Caki2 (cell line): ENCODE measurements at places on chromosomes 2 and 18. TPM values are rescaled to one million over a fixed set of nuclear protein-coding genes. Genes with fewer than 3 reads are reported as not detected.

DNA sequence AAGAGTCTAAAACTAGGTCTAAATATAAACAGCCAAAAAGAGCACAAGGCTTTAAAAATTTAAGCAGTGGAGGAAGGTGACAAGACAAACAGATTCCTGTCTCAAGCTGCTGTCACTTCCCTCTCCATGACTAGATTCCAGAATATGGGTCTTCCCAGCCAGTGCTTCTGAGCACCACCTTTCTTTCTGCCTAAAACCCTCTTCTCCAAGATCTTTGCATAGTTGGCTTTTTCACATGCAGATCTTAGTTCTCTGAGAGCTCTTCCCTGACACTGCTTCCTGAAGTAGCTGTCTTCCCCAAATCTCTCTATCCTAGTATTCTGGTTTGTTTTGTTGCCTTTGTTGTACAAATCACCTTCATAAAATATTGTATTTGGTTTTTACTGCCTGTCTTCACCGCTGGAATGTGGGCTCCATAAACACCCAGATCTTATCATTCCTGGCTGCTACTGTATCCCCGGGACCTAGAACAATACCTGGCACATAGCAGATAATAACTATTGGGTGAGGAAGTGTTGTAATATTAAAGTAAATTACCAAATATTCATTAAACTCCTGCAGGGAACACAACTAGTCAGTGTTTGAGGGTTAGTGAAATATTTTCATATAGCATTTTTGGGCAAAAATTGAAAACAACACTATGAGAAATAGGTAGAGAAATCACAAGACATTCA, 150.2 kb downstream of the CCDC85A start:
- DNase-seq, result no peak

GRCh38 chr2:75243219-75243618, 43.9 kb upstream of the TACR1 start:
- DNase-seq, result no peak

GRCh38 chr18:13381944-13382365, 163.4 kb downstream of the LDLRAD4 start:
- DNase-seq, result no peak

DNA sequence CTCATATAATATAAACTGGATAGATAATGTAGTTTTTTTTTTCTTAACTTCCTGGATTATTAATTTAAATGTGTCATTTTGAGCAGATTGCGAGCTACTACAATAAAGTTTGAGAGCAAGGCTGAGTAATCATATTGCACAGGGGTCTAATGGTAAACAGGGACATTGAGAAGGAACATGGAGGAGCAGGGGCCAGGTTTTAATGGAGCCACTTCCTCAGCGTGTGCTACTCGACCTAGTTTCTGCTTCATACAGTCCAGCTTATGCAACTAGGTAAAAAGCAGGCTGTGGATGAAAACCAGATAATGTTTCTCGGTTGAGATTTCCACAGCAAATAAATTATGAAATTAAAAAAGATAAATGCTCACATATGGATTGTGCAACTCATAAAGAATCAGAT, 1915.7 kb upstream of the CELF4 start:
- DNase-seq, result no peak

GRCh38 chr18:79625195-79625923, 54.2 kb upstream of the CTDP1 start:
- DNase-seq, result no peak

DNA sequence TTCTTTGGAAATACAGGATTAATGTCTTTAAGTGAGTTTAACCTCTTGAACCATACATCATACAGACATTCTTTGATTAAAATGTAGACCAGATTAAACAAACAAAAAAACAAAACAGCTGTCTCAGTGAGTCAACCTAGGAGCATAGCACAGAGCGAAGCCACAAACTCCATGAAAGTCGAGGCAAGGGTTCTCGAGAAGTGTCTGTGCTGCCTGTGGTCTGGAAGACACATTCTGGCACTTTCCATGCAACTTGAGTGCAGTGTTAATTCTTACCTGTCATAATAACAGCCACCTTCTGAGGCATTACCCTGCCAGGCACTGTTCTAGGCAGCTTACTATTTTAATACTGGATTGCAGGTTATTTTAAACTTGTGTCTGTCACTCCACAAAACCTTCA, 435.5 kb upstream of the MMADHC start:
- no peak for DNase-seq

GRCh38 chr2:18498531-18498930, 61.9 kb downstream of the RDH14 start:
- no peak for DNase-seq

GRCh38 chr18:73462092-73462491, 594.3 kb upstream of the NETO1 start:
- no peak for DNase-seq

GRCh38 chr2:10332402-10333246, 29.9 kb downstream of the HPCAL1 start:
- peak; percentile 27 for DNase-seq

The CFC1 gene
- total RNA-seq, result not detected in 2 replicates

The CRIM1 gene
- total RNA-seq, result 72.8 and 86.8 TPM in 2 replicates

The GBX2 gene
- total RNA-seq, result 2.9 TPM in 1 of 2 replicates, not detected in the other

The FOSL2 gene
- 78.1 and 93.2 TPM in 2 replicates for total RNA-seq

The EVX2 gene
- total RNA-seq, result not detected in 2 replicates
